Activated CD4-positive, alpha-beta T cell treated with anti-CD3 and anti-CD28 coated beads, Interleukin-2, amount 10 ng/mL, durations not matched to agents 24 days and 14 days (primary cell): ENCODE measurements at places on chromosomes 1 and 21. TPM values are rescaled to one million over a fixed set of nuclear protein-coding genes. Genes with fewer than 3 reads are reported as not detected.
A peak's percentile ranks its signal among the peaks of the same experiment; 100 is the strongest.

The MYCBP gene
- total RNA-seq = 35.1 and 40.7 TPM in 2 replicates

DNA sequence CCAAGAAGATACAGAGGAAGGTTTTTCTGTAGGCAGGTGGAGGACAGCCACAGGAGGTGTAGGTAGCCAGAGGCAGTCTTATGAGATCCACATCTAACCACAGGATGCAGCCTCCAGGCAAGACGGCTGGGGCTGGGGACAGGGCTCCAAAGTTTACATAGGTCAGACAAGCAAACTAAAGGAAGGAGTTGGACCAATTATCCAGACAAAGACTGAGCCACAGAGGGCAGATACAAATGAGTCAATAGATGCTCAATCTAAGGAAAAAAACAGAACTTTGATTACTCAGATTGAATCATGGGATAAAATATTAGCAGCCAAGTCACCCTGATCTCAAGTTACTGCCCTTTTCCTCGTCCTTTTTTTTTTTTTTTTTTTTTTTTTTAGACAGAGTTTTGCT, 91.6 kb downstream of the RGS7 start:
- DNase-seq = no peak
- H3K27me3 ChIP-seq = no peaks in the 10 kb centered on the region
- no peak overlapping the region for H3K4me3 ChIP-seq
- H3K27ac ChIP-seq = no peak overlapping the region

GRCh38 chr1:47635111-47635510, 197.3 kb downstream of the FOXD2 start:
- no peaks in the 10 kb centered on the region for H3K36me3 ChIP-seq
- no peak overlapping the region for H3K4me3 ChIP-seq
- DNase-seq = no peak
- H3K27me3 ChIP-seq = peaks cover 4% of the 10 kb centered on the region
- H3K27ac ChIP-seq = no peak overlapping the region
- H3K4me1 ChIP-seq = no peaks in the 10 kb centered on the region

The SPEN gene
- 89.1 and 94.1 TPM in 2 replicates for total RNA-seq

- no peak overlapping the region for H3K4me3 ChIP-seq
- H3K27me3 ChIP-seq = peaks cover 45% of the 10 kb centered on the region
- peak; percentile 92 for DNase-seq
- H3K36me3 ChIP-seq = no peaks in the 10 kb centered on the region
Observed at GRCh38 chr1:156356875-156357534, 12.0 kb upstream of the RHBG start.

DNA sequence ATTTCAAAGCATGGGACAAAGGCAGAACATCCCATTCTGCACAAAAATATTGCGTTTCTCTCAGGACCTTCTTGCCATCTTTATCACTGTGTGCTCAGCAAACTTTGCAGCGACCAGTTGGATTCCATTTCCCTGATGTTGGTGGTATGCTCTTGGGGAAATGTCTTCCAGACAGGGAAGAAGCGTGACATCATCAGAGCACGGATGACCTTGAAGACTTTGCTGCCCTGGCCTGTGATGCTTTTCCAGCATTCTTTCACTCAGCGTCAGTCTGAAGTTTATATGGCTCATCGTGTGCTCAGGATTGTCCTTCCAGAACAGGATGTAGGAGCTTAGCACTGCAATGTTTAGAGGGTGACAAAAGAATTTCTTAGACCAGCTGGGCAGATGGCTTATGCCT, 131.4 kb upstream of the F3 start:
- no peak for DNase-seq
- H3K27me3 ChIP-seq = peaks cover 7% of the 10 kb centered on the region
- H3K4me1 ChIP-seq = no peaks in the 10 kb centered on the region
- no peak overlapping the region for H3K4me3 ChIP-seq

DNA sequence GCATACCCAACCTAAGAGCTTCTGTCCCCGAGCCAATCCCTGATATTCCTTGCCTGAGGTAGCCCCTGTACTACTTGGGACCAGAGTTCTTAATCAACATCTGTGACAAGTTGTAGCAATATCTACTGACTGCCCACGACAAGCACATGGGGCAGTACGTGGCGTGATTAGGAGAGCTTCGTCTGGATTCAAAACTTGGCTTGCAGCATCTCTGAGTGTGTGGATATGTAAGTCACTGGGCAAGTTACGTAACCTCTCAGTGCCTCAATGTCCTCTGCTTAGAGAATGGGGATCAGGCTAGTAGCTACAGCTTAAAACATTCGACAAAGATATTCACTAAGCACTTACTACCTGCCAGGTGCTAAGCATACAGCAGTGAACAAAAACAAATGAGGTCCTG, 5.0 kb downstream of the HSPG2 start:
- no peak overlapping the region for H3K4me3 ChIP-seq
- H3K27me3 ChIP-seq = peaks cover 5% of the 10 kb centered on the region
- DNase-seq = no peak
- peaks cover 8% of the 10 kb centered on the region for H3K4me1 ChIP-seq
- no peak overlapping the region for H3K27ac ChIP-seq

GRCh38 chr1:181809991-181810545, 251.4 kb downstream of the ZNF648 start:
- H3K4me1 ChIP-seq = no peaks in the 10 kb centered on the region
- H3K4me3 ChIP-seq = no peak overlapping the region
- peaks cover 2% of the 10 kb centered on the region for H3K27me3 ChIP-seq
- H3K27ac ChIP-seq = no peak overlapping the region

DNA sequence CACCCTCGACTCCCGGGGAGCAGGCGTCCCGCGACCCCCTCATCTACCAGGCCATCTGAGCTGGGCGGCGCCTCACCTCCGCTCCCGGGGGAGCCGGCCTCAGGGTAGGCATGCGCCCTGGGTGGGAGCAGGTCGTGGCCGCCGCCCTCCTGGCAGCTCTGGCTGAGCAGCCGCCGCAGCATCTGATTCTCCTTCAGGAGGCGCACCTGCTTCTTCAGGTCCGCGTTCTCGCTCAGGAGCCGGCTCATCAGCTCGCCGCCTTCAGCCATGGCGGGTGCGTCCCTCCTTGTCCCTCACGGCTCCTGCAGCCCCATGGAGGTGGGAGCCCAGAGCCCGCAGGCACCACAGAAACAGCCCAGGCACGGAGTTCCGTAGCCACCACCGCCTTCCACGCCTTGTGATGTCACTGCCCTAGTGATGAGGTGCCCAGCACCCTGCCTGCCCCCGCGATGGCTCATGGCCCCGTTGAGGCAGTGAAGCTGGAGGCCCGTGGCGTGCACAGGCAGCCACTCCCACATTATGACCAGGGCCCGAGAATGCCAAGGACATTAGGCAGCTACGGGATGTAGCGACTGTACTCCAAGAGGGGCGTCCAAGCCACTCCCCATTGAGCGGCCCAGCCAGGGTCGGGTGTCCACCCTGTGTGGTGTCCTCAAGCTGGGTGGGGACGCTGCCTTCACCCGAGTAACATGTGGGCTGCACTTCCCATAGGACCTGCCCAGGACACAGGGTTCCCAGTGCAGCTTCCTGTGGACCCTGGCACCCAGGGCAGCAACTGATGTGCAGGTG, 1.5 kb downstream of the SPATC1L start:
- DNase-seq = peak; percentile 58
- H3K4me3 ChIP-seq = peak overlapping the region; percentile 71
- no peaks in the 10 kb centered on the region for H3K27me3 ChIP-seq
- H3K4me1 ChIP-seq = peaks cover 7% of the 10 kb centered on the region

DNA sequence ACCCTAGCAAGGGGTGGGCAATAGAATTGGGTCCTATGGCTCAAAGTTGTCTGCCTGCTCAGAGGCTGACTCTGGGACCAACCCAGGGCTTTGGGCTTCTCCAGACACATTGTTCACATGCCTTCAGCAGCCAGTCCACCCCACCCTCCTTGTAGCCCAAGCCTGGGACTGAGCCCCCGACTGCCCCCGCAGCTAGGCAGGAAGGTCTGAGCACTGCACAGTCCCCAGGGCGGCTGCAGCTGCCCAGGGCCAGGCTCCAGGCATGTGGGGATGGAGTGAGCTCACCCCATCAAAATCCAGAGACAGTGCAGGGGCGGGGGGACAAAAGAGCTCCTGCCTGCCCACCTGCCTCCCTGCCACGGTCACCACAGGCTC, 35.6 kb downstream of the HSPG2 start:
- no peak overlapping the region for H3K27ac ChIP-seq
- H3K4me3 ChIP-seq = no peak overlapping the region
- no peaks in the 10 kb centered on the region for H3K36me3 ChIP-seq
- no peak for DNase-seq

DNA sequence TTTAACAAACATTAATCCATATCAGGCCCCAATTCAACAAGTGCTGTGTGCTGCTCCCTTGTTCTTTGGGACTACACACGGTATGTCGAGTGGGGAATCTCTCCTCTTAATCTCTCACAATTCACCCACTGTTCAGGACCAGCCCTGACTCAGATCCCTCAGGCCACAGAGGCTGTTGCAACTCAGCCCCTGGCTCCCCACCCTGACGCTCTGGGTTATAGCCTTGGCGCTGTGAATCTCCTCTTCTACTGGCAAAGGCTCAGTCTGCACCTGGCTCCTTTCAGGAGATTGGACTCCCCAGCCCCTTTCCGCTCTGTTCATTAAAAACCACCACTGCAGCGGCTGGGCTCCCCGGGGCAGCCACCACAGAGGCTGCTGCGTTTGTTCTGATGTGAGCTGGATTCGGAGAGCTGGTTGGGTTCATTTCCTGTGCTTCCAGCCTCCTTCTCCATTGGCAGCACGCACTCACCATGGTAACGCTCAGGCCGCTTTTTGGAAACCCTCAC, 13.0 kb downstream of the CAPN8 start:
- H3K36me3 ChIP-seq = no peaks in the 10 kb centered on the region
- H3K4me1 ChIP-seq = no peaks in the 10 kb centered on the region
- H3K4me3 ChIP-seq = no peak overlapping the region
- no peak for DNase-seq
- H3K27me3 ChIP-seq = peaks cover 9% of the 10 kb centered on the region
- H3K27ac ChIP-seq = no peak overlapping the region

- H3K4me3 ChIP-seq = peak within 1 kb of the TSS; percentile 99
- peaks cover 41% of the 10 kb centered on the region for H3K36me3 ChIP-seq
- peak within 1 kb of the TSS; percentile 98 for H3K27ac ChIP-seq
- H3K27me3 ChIP-seq = peaks cover 6% of the 10 kb centered on the region
Observed at GRCh38 chr1:181088079-181089016, at the start of gene IER5. Gene IER5 (plus strand): TSS chr1:181088700. CDS start chr1:181088903, 203 bp downstream.

GRCh38 chr1:231418101-231418740, 3.9 kb downstream of the EGLN1 start:
- H3K4me1 ChIP-seq = peaks cover 64% of the 10 kb centered on the region
- H3K27ac ChIP-seq = no peak overlapping the region
- peaks cover 41% of the 10 kb centered on the region for H3K36me3 ChIP-seq
- peak overlapping the region; percentile 98 for H3K4me3 ChIP-seq
- no peak for DNase-seq

The DFFA gene
- total RNA-seq = 57.4 and 58.2 TPM in 2 replicates

DNA sequence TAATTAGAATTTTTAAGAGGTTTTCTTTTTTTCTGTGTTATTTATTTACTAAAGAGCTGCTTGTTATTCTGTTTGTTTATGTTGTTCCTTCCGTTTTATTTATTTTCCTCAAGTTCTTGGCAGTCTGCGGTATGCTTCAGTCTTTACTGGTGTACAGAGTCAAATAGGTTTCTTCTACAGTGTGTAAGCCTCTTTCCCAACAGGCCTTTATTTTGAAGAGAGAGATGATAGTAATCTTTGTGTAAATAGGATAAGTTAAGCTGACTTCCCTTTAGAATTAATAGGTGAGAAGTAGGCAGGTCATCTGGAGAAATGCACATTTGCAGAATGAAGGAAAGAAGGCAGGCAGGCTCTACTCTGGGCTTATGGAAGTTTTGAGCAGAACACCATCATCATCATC, 23.8 kb downstream of the MAST2 start:
- no peak overlapping the region for H3K27ac ChIP-seq
- H3K27me3 ChIP-seq = no peaks in the 10 kb centered on the region
- H3K4me1 ChIP-seq = peaks cover 4% of the 10 kb centered on the region
- no peak overlapping the region for H3K4me3 ChIP-seq

DNA sequence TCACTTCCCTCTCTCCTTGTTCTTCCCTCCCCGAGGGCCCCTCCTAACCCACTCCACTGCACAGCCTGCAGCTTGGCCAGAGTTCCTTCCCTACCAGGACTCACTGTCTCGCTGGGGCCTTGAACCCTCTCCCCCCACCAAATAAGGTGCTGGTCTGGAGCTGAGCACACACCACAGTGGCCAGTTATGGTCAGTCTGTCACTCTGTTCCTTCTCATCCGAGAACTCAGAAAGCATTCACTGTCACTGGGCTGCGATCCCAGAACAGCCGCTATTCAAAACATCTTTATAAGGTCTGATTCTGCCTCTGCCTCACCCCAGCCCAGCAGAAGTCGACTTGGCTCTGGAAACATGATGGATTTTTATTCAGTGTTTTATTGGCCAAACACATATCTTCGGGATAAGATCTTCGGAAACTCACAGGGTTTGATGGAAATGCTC, 19.8 kb upstream of the LBR start:
- no peak for DNase-seq
- peaks cover 2% of the 10 kb centered on the region for H3K27me3 ChIP-seq
- no peak overlapping the region for H3K4me3 ChIP-seq
- peak overlapping the region; percentile 42 for H3K27ac ChIP-seq

DNA sequence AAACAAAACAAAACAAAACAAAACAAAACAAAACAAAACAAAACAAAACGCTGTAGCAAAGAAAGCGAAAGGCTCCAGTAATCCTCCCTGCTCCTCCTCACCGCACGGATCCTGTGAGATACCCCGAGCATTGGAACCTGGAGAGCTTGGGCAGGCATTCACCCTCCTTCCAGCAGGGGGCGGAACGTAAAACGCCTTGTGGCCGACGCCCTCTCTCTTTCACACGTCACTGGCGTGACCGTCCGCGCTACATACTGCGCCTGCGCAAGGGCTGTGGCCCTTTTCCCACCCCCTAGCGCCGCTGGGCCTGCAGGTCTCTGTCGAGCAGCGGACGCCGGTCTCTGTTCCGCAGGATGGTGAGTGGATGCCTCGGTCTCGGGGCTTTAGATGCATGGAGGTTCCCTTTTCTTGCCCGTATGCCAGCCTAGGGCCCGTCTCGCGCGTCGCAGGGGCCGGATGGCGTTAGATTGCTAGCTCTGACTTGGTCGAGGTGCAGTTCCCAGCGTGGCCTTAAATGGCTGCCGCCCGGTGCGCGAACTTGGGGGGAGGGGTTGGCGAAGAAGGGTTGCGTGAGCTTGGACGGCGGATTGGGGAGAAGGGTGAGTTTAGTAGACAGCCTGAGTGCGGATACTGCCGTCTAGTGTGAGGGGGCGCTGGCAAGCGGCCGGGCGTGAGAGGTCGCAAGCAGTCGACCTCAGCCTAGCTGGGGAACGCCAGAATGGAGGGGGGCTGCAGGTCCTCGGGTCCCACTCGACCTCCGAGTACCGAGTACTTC, at the start of gene RPL5:
Gene RPL5 (plus strand): TSS at position 279 of the 775 bp plus-strand sequence. CDS start 75 bp downstream, at position 354.
- peaks cover 52% of the 10 kb centered on the region for H3K36me3 ChIP-seq
- H3K27ac ChIP-seq = peak within 1 kb of the TSS; percentile 98
- H3K27me3 ChIP-seq = peaks cover 2% of the 10 kb centered on the region
- peaks cover 43% of the 10 kb centered on the region for H3K4me1 ChIP-seq
- DNase-seq = peak; percentile 99

- H3K27ac ChIP-seq = no peak overlapping the region
- no peaks in the 10 kb centered on the region for H3K4me1 ChIP-seq
- no peak for DNase-seq
- H3K36me3 ChIP-seq = peaks cover 1% of the 10 kb centered on the region
Observed at GRCh38 chr1:42420121-42420520, 35.7 kb downstream of the ZMYND12 start.
